Activated CD4-positive, alpha-beta T cell treated with anti-CD3 and anti-CD28 coated beads, Interleukin-2, amount 50 U/mL, for 1 hour (primary cell): ENCODE measurements at places on chromosomes 6 and 20.

DNA sequence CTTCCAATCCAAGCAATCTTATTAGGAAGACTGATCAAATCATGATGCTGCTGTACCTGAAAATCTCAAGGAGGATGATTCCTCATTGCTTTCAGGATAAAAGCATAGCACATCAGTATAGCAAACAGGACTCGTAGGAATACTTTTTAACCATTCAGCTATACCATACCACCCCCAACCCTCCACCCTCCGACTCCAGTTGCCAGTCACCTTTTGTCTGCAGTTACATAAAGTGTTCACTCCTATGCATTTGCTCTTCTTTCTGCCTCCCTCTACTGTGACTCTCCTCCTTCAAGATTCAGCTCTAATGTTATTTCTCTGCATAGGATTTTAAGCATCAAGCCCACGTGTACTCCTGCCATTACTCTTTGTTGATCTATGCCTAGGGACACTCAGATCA lies 124.7 kb upstream of the KCNQ5 start:
- DNase-seq: no peak

- no peak for DNase-seq
Observed at GRCh38 chr6:44481760-44482159, 94.3 kb downstream of the CDC5L start.

DNA sequence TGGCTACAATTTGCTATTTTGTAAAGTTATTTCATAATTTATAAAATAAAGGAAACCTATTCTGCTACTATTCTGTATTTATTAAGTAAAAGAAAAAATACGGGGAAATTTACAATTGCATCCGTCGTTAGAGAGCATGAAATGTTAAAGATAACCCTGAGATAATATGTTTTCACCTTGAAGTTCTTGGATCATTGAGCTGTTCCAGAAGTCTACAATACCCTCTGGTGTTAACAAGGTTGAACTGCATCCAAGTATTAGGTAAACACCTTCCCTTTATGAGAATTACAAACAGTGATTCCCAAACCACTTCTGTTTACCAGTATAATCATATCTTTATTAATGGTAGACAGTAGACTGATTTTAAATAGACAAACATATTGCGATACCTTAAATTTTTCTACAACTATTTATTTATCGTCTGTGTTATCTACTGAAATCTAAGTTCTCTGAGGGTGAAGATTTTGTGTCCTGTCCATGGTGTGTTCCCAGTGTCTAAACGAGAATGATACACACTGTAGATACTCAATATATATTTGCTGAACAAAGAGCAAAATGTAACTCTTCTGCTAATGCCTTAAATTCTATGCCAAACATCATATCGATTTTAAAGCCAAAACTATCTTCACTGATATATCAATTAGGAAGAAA lies 28.2 kb downstream of the TBC1D32 start:
- no peak for DNase-seq

DNA sequence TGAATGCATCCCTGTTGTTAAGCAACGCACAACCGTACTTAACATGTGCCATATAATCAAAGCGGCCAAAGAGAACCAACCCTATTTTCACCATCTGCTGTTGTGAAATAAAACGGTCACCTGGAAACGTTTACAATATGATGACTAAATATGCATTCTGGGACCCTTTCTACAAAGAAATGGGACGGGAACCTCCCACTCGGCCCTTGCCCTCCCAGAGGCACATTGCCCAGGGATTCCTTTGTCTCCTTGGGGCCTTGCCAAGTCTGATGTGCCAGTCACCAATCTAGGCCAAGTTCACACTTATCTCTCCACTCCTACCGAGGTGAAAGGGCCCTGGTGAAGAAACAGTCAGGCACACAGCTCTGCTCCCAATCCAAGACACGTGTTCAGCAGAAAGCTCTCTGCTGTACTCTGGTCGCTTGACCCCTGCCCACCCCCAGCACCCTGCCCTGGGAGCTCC lies 427.4 kb upstream of the JARID2 start:
- no peak for DNase-seq

DNA sequence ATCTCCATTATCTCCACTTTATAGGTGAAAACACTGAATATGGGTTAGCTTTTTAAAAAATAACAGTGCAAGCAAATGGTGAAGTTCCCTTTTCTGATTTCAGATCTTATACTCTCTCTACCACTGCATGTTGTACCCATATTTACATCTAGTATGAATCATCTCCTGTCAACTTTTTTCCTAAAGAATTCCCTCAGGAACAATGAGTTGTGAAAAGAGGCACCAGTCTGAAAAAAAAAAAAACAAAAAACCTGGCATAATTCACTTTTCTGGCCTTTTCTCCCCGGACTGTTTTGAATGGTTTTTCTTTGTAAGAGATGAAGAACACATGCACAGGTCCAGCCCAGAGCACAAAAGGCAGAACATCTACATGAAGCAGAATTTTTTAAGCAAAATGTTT lies 596.0 kb downstream of the COL12A1 start:
- no peak for DNase-seq
